ENCODE measurements at places on chromosomes 2 and 18.

DNA sequence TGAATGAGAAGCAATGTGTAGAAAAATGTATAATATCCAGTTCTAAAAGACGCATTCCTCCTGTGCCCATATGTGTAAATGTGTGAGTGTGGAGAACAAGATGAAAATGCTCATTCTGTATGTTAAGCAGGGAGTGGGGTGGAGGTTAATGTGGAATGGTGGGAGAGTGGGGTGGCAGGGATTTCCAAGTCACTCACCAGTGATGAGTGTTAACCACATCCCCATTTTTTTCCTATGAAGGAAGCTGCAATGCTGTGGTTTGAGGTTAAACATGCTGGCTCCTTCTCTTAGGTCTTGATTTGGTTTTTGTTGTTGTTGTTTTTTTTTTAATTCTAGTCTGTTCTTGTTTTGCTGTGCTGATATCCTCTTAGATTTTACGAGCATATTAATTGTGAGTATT lies 169.4 kb downstream of the NEDD4L start:
- peak; percentile 73 for DNase-seq

DNA sequence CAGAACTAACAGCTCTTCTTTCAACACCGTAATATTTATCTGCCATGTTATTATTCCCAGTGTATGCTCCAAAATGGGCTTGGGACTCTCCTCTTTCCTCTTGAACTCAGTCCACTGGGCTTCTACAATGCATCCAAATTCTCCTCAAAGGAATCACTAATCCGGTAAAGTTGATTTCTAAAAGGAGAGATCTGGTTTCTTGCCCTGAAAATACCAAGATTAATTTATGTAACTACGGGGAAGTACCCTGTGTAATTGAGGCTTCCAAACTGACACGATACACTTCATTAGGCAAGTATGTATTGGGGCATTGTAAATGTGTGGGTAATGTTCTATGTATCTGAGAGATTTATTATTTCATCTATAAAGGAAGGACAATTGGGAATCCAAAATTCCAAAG lies 5.7 kb downstream of the NCKAP5 start:
- DNase-seq, result no peak

DNA sequence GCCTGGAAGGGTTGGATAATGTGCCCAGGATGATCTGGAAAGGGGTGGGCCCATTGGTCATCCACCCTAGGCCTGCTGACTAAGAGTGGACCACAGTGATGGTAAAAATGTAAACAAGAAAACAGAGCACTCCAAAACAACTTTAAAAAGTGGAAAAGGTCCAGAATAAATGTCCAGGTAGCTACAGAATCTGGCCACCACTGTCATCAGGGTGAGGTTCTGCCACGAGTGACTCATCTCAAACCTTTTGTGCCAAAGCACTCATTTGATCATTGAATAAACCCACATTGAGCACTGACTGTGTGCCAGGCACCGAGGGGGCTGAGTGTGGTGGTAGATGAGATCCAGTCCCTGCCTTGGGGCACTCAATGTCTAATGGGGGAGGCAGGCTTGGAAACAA lies 64.9 kb downstream of the EMX1 start:
- no peak for DNase-seq

GRCh38 chr2:30230497-30231211 lies 680 bp upstream of the LBH start:
- DNase-seq, result no peak

GRCh38 chr2:231212329-231212845 lies 14.0 kb downstream of the ARMC9 start:
- no peak for DNase-seq
